WTC11 (cell line): ENCODE measurements at places on chromosomes 5 and 9. TPM values are rescaled to one million over a fixed set of nuclear protein-coding genes. Genes with fewer than 3 reads are reported as not detected.

- H3K27me3 ChIP-seq = peaks cover 100% of the 10 kb centered on the region
- H3K27ac ChIP-seq = no peak overlapping the region
Observed at GRCh38 chr9:126621061-126621918, 7.6 kb downstream of the LMX1B start.

DNA sequence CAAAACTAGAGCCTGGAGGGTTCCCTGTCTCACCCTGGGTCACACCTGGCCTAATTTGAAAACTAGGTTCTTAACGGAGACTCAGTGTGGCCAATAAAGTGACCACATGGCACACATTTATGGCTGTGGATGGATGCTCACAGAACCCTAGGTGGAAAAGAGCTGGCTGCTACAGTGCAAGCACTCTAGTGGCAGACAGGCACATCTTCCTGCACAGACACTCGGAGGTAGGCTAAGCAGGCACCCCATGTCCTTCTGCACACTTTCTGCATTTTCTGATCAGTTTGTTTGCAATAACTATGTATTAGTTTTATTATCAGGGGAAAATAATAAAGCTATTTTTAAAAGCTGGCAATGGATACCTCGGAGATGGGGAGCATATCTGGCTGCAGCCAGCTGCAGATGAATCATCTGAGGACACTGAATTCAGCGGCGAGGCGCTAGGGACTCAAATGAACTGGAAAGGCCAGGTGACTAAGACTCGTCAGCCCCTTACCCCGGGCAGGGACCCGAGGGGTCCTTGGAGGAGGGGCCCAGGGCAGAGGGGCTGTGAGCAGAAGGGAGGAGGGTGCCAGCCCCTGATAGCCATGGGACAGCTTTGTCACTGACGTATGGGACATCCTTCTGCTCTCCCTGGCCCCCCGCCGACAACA, 96.2 kb downstream of the OLFM1 start:
- peaks cover 3% of the 10 kb centered on the region; the same call in 1 of the 2 replicates for H3K27me3 ChIP-seq
- no peak overlapping the region for H3K4me3 ChIP-seq
- DNase-seq = no peak
- H3K36me3 ChIP-seq = no peaks in the 10 kb centered on the region

DNA sequence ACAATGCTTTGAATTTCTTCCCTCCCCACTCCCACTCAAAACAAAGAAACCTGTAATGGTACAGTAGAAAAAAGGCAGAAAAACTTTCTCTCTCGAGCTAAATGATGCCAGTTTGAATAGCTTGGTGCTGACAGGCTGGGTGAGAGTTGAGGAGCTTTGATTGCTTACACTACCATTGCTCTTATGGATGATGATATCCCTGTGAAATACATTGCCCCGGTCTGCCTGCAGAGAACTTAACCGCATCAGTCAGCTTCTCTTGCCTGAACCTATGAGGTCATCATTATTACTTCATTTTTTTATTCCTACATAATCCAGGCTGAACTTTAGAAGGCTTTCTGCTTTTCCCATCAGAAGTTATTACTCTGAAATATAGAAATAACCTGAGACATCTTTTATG, 69.3 kb downstream of the ISL1 start:
- peaks cover 10% of the 10 kb centered on the region for H3K4me1 ChIP-seq
- no peaks in the 10 kb centered on the region for H3K27me3 ChIP-seq
- no peak overlapping the region for H3K27ac ChIP-seq
- 0 out of 2 replicates have a peak, but pooled peaks cover 2% of the 10 kb centered on the region for H3K36me3 ChIP-seq

DNA sequence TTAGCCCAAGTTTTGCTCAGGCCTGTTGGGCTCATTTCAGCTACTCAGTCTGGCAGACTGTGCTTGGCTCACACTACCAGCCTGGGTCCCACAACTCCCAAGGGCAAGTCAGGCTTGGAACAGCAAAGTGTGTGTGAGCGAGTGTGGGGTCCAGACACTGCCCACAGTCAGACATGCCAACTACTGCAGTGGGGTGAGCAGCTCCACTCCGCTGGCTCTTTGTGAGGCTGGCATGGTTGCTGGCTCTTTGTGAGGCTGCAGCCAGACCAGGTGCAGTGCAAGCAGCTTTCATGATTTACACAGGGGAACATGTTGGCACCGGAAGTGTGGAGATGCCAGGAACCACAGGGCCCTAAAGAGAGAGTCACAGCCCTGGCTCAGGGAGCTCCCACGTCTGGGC, 606.7 kb upstream of the FAM174A start:
- DNase-seq = no peak
- no peak overlapping the region for H3K4me3 ChIP-seq
- no peaks in the 10 kb centered on the region for H3K27me3 ChIP-seq
- H3K36me3 ChIP-seq = no peaks in the 10 kb centered on the region

DNA sequence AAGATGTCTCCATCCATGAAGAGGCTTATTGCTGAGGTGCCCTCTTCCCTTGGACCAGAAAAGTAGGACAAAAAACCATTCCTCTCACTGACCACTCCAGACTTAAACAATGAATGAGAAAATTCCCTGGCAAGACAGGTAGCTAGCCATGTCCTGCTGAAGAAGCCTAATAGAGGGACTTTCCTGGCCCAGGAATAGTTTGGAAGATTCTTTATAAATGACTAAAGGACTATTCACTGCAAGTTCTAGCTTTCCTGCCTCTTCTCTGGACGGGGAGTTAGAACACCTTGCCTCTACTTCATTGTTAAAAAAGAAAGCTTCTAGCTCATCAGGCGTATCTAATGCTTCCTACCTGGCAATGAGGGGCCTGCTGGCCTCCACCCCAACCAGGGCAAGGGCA, 153.6 kb downstream of the NR3C1 start:
- no peak overlapping the region for H3K27ac ChIP-seq
- DNase-seq = no peak
- H3K27me3 ChIP-seq = no peaks in the 10 kb centered on the region; the same call in 1 of the 2 replicates
- no peaks in the 10 kb centered on the region for H3K36me3 ChIP-seq
- 0 out of 2 replicates have a peak, but pooled peaks cover 3% of the 10 kb centered on the region for H3K4me1 ChIP-seq

DNA sequence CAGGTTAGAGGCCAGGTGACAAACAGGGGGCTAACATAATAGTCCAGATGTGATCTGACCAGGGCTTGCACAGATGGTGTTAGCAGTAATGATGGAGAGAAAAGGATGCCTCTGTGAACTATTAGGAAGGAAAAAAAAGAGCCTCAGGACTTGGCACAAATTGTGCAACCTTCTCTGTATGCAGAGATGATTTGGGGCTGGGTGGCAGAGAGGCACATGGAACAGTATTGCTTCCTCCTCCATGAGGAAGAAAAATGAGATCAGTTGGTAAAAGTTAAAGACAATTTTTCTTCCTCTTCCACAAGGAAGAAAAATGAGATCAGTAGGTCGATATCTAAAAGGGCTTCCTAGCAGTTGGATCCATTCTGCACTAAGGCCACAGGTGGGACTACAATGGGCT, 13.9 kb upstream of the ANXA6 start:
- 0 out of 2 replicates have a peak, but pooled peaks cover 3% of the 10 kb centered on the region for H3K27me3 ChIP-seq
- DNase-seq = no peak
- no peaks in the 10 kb centered on the region for H3K36me3 ChIP-seq

- H3K4me3 ChIP-seq = no peak overlapping the region
- peaks cover 18% of the 10 kb centered on the region; the same call in 1 of the 2 replicates for H3K36me3 ChIP-seq
- no peaks in the 10 kb centered on the region for H3K4me1 ChIP-seq
- no peaks in the 10 kb centered on the region for H3K27me3 ChIP-seq
- 0 out of 2 replicates have a peak overlapping the region, but pooled peaks have one; percentile 49 for H3K27ac ChIP-seq
Observed at GRCh38 chr9:37534412-37534811, 41.8 kb downstream of the FBXO10 start.

- H3K27me3 ChIP-seq = no peaks in the 10 kb centered on the region
- H3K36me3 ChIP-seq = no peaks in the 10 kb centered on the region
- no peak overlapping the region for H3K27ac ChIP-seq
- DNase-seq = no peak
Observed at GRCh38 chr5:90899014-90899604, 340.5 kb downstream of the ADGRV1 start.

DNA sequence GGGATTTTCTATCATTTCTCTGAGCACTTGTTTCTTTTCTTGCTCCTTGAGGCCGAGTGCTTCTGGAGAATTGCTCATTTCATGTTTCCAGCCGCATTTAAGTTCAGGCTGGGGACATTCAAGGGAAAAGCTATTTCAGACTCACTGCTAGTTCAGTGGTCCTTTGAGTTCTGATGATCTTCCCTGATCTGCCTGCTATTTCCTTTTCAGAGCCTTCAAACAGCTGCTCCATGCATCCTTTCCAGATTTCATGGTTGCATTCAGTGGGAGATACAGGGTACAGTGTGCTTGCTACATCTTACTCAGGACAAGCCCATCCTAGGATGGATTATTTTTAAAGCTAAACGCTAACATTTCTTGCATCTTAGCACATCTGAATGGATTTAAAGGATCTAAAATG, 14.7 kb downstream of the NDUFS4 start:
- peaks cover 2% of the 10 kb centered on the region; the same call in 1 of the 2 replicates for H3K36me3 ChIP-seq
- no peak overlapping the region for H3K27ac ChIP-seq
- no peak for DNase-seq
- H3K4me1 ChIP-seq = peaks cover 13% of the 10 kb centered on the region
- H3K4me3 ChIP-seq = no peak overlapping the region

DNA sequence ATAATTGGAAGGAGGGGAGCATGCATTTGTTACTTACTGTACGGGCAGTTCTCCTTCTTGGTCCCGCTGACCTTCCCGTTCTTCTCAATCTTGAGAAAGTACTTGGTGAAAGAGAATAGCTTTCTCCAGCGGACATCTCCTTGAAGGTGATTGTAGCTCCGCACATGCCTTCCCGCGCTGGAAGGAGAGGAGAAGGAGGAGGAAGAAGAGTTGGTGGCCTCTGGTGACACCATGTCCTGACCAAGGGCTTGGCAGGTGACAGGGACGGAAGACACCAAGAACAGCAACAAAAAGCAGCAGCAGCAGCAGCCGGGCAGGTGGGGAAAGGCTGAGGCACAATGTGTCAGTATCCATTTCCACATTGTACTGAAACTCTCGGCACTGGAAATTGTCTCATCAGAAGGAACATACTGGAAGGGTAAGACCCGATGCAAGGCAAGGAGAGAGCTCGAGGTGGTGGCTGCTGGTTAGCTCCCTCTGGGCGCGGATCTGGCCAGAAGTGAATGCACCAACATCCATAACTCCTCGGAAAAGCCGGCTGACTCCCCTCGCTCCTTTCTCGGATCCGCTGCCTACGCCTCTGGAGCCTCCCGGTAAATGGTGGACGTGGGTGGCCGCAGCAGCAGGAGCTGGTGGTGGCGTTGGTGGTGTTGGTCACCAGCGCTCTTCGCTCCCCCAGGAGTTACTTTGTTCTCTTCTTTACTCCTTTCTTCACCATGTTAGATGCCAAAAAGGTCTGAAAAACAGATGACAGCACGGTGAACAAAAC, 715 bp downstream of the FGF10 start:
- peaks cover 41% of the 10 kb centered on the region for H3K4me1 ChIP-seq
- H3K36me3 ChIP-seq = no peaks in the 10 kb centered on the region
- peaks cover 54% of the 10 kb centered on the region for H3K27me3 ChIP-seq
- no peak overlapping the region for H3K27ac ChIP-seq

DNA sequence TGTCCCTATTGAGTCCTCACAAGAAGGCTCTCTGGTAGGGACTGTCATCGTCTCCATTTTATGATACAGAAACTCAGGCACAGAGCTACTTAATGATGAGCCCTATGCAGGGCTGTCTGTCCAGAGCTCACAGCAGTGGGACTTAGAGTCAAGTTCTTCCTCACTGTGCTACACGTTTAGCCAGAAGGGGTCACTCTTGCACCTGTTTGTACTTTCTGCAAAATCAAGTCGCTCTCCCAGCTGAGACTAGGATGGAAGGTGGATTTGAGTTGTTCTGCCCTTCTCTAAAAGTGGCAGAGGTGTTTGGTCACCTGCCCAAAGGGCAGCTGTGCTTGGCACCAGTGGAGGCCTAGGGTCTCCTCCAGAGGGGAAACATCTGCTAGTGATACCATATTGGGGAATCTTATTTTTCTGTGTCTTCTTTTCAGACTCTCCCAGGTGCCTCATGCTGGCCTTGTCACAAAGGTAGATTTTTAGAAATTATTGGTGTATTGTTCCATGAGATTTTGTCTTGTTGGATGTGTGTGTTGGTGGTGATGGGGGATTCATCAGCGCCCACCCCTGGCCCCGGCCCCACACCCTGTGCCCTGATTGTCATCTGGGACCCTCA, 104.2 kb downstream of the PPARGC1B start:
- no peak overlapping the region for H3K4me3 ChIP-seq
- no peaks in the 10 kb centered on the region for H3K27me3 ChIP-seq
- H3K4me1 ChIP-seq = no peaks in the 10 kb centered on the region
- H3K27ac ChIP-seq = no peak overlapping the region
- H3K36me3 ChIP-seq = peaks cover 9% of the 10 kb centered on the region; the same call in 1 of the 2 replicates
- DNase-seq = peak; percentile 71

DNA sequence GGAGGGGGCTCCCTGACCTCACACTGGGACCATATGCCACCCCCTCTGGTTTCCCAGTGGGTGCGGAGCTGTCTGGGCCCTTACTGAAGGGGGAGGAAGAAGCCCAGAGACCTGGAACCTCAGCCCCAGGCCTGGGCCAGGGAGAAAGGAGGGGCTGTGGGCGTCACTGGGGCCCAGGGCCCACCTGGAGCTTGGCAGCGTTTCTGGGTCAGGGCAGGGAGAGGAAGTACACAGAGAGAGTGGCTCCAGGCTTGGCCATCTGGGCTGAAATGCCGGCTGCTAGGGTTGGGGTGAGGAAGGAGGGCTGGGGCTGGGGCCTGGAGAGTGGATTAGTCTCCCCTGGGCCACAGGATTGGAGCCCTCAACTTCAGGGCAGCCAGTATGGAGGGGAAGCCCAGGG, 6.4 kb upstream of the DAB2IP start:
- DNase-seq = no peak
- no peak overlapping the region for H3K4me3 ChIP-seq
- H3K4me1 ChIP-seq = peaks cover 47% of the 10 kb centered on the region
- H3K36me3 ChIP-seq = no peaks in the 10 kb centered on the region

DNA sequence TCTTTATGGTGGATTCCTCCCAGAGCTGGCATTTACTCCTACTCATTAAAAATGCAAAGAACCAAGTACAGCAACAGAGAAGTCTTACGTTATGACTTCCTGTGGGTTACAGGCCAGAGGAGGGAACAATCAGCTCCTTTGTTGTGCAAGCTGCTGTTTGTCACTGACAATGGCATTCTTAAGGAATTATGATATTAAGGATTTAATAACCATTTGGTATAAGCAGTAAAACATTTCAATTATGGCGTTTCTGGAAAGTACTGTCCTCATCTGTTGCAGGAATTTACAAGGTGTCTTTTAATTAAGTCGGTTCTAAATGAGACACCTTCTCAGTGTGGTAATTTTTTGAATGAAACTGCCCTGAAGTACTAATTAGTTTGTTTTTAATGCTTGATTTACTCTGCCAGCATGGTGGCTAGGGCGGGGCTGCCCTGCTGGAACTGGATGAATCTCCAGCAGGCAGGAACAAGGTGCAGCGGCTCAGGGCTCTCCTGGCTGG, 49.1 kb upstream of the VDAC1 start:
- no peak for DNase-seq
- H3K36me3 ChIP-seq = no peaks in the 10 kb centered on the region
- H3K27ac ChIP-seq = peak overlapping the region; percentile 32

The PCDHGC4 gene
- 4.5 to 6.1 TPM (median 5.1 TPM) in 3 replicates for total RNA-seq

The LRRC19 gene
- not detected in 3 replicates for total RNA-seq

The PGM5 gene
- 0.11 to 0.16 TPM (median 0.13 TPM) in 3 replicates for total RNA-seq

The TMEM174 gene
- not detected in 3 replicates for total RNA-seq
